ENCODE measurements at places on chromosomes 2 and 18.

GRCh38 chr2:42906557-42907411, 114.4 kb upstream of the HAAO start:
- no peak for DNase-seq

- DNase-seq, result no peak
Measured at GRCh38 chr2:29916571-29916970, 4.8 kb downstream of the ALK start.

- DNase-seq, result no peak
Measured at GRCh38 chr2:70898363-70899240, 37.1 kb upstream of the ATP6V1B1 start.

DNA sequence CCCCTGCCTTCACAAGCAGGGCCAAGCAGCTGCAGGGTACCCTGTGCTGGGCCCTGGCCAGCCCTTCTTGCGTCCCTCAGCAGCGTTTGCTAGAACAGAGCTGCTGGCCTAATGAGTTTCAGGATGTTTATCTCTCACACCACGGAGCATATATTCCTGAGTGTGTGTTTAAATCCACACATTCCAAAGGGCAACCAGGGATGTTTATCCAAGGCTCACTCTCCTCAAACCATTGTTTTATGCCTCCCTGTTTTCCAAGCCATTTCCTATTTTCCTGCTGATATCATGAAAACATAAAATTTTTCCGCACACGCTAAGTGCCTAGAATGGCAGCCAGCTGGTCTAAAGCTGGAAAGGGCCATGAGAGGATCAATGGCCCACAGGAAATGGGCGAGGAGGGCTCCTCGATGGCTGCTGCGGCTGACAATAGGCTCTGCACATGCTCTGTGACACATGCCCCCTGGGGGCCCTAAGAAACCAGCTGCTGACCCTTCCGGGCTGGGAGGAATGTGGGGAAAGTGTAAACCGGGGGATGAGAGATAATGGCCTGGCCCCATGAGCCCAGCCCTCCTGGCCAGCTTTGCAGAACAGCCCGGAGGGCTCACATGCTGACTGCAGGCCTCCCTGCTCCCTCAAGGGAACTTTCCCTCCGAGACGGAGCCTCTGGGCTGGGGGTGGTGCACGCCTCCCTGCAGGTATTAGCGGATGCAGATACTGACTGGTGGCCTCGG, 194.0 kb downstream of the NDUFA10 start:
- no peak for DNase-seq

GRCh38 chr2:47842846-47843245, 59.9 kb downstream of the MSH6 start:
- no peak for DNase-seq

DNA sequence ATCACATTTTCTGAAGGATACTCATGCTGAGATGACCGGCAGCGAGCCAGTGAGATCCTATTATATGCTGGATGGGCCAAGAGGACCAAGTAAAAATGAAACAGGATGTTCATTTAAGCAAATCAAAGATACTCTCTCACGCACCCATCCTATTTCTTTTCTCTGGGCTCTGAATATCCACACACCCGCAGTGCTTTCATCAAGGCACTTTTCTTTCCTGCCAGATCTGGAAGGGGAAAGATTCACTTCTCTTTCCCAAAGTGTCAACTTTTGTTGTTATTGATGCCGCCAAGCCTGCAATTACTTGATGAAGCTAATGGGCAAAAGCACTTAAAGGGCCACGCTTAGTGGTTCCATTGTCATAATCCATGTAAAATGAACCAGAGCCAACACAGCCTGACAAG, 191.9 kb upstream of the CHAC2 start:
- DNase-seq, result no peak

DNA sequence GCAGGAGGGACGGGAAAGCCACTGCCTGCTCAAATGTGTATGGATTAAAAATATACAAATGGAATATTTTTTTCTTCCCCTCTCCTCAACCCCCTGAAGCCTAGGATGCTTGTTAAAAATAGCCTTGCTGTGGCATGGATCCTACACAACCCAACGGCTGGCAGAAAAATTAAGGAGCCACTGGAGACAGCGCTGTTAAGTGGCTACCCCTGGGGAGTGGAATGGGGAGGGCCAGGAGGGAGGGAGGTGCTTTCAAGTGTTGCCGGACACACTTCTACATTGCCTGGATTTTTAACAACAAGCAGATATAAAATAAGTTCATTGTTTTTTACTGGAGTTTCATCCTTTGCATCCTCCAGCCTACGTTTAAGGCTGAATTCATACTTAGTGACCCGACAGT, 66.6 kb downstream of the ZBTB7C start:
- DNase-seq, result no peak

- no peak for DNase-seq
Measured at GRCh38 chr2:241771286-241772062, 5.1 kb upstream of the GAL3ST2 start.

DNA sequence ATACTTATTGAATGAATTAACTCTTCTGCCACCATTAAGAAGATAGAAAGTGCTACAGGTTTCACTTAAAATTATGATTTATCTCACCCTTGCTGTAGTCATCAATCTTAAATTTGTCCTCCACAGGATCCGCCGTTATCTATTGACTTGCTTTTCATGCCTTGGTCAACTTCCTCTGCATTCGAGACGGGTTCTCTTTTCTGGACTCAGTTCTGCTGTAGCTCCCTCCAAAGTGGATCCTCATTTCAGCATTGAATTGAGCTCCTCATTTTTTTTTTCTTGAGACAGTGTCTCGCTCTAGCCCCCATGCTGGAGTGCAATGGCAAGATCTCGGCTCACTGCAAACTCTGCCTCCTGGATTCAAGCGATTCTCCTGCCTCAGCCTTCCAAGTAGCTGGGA, 27.6 kb downstream of the INPP5D start:
- no peak for DNase-seq

DNA sequence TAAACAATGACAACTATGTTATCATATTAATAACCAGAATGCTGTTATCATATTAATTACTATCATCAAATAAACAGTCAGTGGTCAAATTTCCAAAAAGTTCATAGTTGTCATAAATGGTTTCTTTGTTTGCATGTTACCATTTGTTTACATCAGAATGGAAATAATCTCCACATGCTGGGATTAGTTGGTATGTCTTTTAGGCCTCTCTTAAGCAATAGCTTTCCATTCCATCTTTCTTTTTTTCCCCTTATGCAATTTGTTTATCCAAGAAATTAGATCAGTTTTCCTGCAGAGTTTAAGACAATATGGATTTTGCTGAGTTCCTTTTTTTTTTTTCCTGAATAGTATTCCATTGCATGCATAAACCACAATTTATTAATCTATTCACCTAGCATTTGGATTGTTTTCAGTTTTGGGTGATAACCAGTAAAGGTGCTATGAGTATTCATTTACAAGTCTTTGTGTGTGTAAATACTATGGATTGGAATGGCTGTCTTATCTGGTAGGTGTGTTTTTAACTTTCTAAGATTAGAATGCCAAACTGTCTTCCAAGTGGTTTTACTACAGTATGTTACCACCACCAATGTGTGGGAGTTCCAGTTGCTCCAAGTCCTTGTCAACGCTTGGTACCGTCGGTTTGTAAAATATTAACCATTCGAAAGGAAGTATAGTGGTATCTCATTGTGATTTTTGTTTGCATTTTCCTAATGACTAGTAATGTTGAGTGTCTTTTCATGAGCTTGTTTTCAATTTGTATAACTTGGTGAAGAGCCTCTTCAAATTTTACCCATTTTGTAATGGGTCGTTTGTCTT, 33.3 kb upstream of the TXNDC2 start:
- no peak for DNase-seq

DNA sequence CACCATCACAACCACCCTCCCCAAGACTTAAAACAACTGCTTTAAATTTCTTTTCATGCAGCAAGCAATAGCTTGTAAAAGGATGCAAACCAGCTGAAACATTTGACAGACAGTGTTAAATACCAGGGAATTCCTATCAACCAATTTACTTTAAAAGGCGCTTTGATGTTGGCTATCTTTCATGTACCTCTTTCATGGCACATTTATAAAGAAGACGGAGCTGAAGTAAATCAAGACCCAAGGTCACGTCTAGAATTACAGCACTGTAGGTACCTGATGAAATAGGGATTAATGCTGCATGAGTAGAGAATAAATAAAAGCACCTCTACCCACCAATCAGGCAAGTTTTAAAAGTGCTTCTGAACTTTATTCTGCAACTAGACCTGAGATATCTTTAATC, 78.9 kb downstream of the SRBD1 start:
- no peak for DNase-seq

GRCh38 chr18:57698571-57699276, 77.1 kb upstream of the NARS1 start:
- DNase-seq, result no peak

DNA sequence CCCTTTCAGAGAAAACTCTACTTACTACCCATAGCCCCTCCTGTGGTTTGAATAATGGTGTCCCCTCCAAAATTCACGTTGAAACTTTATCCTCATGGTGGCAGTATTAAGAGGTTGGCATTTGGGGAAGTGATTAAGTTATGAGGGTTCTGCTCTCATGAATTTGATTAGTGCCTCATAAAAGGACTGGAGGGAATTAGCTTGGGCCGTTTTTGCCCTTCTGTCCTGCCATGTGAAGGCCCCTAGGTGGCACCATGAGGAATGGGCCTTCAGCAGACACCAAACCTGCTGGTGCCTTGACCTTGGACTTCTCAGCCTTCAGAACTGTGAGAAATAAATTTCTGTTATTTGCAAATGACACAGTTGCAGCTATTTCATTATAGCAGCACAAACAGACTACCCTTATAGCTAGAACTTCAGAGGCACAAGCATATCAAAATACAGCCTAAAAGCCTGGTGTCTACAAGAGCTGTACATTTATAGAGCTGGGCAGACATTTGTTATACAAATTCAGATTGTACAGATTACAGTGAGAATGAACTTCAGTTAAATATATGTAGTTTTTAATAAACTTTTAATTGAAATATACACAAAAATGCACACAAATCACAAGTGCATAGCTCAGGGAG, 2.6 kb upstream of the PTPN2 start:
- DNase-seq, result no peak

DNA sequence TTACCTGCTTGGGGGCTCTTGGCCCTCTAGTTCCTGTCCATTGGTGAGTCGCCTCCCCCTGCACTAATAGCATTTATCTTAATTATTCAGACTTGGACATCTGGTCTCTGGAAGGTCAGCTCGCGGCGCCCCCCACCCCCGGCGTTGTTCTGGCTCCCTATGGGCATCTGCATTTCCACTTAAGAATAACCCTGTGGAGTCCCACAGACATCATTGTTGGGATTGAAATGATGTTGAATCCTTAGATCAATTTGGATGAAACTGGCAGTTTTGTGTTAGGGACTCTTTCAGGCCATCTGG, 313.8 kb upstream of the HS6ST1 start:
- no peak for DNase-seq

GRCh38 chr2:73070643-73071359, 711 bp downstream of the SFXN5 start:
- peak; percentile 49 for DNase-seq

DNA sequence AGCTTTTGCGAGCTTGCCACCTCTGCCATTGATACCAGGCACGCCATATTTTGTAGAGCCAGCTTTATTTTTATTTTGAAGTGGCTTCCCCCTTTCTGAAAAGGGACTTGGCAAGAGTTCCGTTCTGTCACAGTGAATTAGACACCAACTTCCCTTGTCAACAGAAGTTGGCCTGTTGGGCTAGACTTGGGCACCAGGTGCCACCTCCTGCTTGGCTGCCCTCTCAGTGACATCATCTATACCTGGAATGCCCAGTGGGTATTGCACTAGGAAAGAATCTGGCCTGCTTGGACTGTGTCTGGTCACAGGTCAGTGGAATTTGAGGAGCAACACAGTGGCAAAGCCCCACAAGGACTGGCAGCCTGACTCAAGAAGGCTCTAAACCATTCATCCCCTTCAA, 101.0 kb downstream of the BCL2L11 start:
- DNase-seq, result no peak

GRCh38 chr18:46562674-46563192, 94.3 kb downstream of the LOXHD1 start:
- no peak for DNase-seq

DNA sequence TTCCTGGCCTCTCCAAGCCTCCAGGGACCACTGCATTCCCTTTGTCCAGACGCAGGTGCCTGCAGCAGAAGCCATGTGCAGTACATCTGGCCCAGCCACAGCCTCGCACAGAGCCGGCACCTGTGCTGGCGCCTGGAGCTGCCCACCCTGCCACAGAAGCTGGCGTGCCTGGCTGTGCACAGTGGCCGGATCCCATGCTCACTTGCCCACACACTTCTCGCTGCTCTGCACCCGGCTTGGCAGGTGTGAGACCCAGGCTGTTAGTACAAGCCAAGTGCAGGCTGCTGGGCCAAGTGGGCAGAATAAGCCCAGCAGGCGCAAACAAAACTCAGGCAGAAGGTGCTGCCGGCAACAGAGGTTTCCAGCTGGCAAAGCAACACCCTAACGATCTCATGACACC, 124.5 kb upstream of the CCDC150 start:
- DNase-seq, result no peak

DNA sequence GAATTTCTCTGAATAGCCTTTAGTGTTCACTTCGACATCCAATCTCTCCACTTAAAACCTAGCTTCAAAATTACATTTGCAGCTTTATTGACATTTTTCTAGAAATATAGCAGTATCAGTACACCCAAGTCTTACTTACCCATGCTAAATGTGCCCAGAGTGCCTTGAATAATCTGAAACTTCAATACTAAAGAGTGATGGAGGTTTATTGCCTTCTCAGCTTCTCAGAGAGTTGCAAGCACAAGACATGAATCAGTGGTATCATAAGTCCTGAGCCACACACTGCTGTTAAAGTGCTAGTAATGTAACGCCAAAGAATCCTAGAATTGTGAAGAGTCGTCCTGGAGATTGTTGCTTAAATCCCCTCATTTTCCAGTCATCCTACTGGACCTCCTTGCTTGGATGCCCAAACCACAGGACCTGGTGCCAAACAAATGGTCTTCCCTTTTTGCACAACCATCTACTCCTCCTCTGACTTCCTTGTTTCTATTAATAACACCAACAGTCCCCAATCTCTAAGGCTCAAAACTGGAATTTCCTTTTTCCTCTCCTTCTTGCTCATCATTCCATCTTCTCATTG, 83.2 kb upstream of the SPATS2L start:
- no peak for DNase-seq

DNA sequence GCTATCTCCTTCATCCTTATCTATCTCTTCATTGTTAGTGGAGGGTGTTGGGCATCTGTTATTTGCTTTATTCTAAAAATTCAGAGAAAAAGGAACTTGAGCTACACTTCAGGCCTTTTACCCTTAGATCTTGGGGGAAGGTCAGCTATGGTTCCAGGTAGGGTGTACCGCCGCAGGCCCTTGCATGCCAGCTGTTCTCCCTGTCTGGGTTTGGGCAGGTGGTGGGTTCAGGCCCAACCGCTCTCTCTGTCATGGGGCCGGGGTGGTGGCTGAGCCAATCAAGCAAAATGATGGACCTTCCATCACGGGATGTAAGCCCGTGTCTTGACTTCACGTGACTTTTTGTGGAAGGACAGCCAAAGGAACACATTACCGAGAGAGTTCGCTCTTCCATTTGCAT, 231.1 kb downstream of the LDLRAD4 start:
- no peak for DNase-seq

DNA sequence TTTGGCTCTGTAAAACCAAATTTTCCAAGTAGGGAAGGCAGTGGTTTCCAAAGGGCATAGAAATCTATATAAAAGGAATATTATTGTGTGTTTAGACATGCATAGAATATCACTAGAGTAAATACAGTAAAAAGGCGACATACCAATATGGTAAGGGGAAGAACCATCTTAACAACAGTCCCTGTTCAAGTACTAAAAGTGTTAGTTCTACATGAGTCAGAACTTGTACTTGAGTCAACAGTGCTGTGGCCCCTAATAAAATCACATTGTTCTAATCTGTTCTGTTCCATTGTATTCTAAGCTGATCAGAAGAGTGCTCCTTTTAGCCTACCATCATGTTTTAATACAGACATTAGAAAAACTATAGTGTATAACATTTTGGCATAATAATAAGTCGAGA, 36.1 kb upstream of the TNFRSF11A start:
- DNase-seq, result no peak

All from stimulated activated CD8-positive, alpha-beta memory T cell treated with anti-CD3 and anti-CD28 coated beads, Interleukin-7, amount 100 ng/mL, for 4 hours (primary cell).